ENCODE measurements at places on chromosomes 1 and 21.

DNA sequence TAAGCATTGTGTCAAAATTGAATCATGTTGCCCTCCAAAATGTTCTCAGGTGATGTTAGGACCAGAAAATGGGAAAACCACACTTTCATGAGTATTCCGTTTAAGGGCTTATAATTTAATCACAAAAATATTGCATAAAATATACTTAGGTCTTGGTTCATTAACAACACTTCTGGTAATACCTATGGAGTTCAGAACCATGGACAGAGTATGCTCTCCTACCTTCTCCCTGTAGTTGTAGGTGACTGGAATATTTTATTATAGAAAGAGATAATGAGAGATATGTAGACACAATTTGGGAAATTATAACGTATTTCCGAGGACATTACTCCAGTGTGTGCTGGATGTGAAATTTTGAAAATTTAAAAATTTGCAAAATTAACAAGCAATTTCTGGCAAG is 232.5 kb downstream of the NCAM2 start:
- no peak for DNase-seq

- DNase-seq = no peak
Observed at GRCh38 chr1:184214128-184214527, 162.6 kb downstream of the TSEN15 start.

- no peak for DNase-seq
Observed at GRCh38 chr1:34278211-34278610, 101.5 kb downstream of the C1orf94 start.

GRCh38 chr1:165933446-165934170 is 106.2 kb downstream of the UCK2 start:
- DNase-seq = no peak

- peak; percentile 15 for DNase-seq
Observed at GRCh38 chr1:54884135-54884586, 2.8 kb downstream of the DHCR24 start.

DNA sequence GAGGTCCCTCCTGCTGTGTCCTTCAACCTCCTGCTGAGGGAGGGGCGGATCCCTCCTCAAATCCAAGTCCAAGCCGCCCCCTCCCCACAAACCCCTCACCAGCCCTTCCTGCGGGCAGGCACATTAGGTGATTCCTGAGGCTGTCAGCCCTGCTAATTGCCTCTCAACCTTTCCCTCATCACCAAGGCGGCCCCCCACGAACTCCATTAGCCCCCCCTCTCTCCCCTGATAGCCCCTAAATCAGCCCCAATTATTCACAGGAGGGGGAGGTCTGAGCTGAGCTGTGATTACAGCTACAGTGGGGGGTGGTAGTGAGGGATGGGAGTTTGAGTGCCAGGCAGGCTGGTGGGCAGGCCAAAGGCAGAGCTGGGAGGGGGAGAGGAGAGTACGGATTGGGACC is 5.8 kb upstream of the PEAR1 start:
- DNase-seq = no peak

DNA sequence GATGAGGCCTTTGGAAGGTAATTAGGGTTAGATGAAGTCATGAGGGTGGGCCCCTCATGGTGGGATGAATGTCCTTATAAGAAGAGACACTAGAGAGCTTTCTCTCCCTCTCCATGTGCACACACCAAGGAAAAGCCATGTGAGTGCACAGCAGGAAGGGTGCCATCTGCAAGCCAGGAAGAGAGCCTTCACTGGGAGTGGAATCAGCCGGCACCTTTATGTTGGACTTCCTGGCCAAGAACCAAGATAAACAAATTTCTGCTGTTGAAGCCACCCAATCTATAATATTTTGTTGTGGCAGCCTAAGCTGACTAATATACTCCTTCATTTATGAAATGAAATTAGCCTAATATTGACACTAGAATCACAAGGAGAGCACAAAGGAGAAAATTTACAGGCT is 38.2 kb upstream of the PKP1 start:
- no peak for DNase-seq

GRCh38 chr1:58307431-58307830 is 239.1 kb downstream of the OMA1 start:
- no peak for DNase-seq

- DNase-seq = peak; percentile 76
Observed at GRCh38 chr1:59672851-59673572, 141.7 kb upstream of the HOOK1 start.

- no peak for DNase-seq
Observed at GRCh38 chr1:53463961-53464899, 5.0 kb downstream of the DMRTB1 start.

DNA sequence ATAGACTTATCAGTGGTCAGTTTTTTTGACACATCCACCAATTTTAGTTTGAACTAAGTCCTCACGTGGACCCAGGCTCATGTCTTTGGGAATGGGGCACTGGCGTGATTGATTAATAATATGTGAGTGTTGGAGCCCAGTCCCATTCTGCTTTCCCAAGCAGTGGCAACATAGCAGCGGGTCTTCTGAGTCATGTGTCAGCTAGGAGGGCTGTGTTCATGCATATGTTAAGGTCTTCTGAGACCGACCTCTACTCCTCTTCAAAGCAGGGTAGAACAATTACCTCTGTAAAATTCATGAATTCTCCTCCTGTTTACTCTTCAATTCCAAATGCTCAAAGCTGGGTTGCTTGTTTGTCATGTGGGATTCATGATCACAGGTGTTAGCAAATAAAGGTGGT is 291.3 kb downstream of the CAMTA1 start:
- no peak for DNase-seq

GRCh38 chr1:240342251-240342625 is 250.6 kb downstream of the FMN2 start:
- DNase-seq = no peak

- DNase-seq = no peak
Observed at GRCh38 chr1:115924770-115925169, 51.5 kb upstream of the SLC22A15 start.

DNA sequence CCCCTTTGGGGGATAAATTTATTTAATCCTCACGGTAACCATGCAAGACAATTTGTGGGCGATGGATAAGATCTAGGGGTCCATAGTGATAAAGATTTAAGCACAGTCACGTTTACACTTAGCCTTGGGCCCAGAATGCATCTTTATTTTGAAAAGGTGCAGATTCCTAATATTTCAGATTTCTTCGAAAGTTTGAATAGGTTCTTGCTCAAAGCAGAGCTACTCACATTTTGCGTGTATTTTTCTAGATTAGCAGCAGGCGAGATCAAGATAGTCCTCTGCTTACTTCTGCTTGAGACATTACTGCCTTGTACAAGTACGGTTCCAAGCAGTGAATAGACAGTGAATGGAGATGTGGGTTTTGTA is 647 bp downstream of the TSEN15 start:
- no peak for DNase-seq

DNA sequence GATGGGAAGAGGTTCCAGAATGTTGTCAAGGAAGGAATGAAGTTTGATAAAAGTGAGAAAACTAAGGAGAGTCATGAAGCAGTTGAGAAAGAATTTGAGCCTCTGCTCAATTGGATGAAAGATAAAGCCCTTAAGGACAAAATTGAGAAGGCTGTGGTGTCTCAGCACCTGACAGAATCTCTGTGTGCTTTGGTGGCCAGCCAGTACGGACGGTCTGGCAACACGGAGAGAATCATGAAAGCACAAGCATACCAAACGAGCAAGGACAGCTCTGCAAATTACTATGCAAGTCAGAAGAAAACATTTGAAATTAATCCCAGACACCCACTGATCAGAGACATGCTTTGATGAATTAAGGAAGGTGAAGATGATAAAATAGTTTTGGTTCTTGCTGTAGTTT is 142.8 kb downstream of the CDC7 start:
- DNase-seq = no peak

DNA sequence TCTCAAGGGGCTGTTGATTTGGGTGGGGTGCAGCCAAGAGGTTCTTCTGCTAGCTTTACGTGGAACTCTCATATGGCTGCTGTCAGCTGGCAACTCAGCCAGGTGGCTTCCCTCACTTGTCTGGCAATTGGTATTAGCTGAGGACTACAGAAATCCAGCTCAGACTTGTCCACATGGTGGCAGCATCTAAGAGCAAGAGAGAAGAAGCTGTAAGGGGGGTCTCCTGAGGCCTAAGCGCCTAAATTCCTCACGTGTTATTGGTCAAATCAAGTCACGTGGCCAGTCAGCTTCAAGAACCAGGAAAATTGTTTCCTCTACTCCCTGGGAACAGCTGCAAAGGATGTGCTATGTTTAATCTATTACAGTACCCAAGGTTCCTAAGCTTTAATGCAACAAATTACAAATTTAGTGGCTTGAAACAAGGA is 4.2 kb upstream of the DYRK3 start:
- peak; percentile 58 for DNase-seq

DNA sequence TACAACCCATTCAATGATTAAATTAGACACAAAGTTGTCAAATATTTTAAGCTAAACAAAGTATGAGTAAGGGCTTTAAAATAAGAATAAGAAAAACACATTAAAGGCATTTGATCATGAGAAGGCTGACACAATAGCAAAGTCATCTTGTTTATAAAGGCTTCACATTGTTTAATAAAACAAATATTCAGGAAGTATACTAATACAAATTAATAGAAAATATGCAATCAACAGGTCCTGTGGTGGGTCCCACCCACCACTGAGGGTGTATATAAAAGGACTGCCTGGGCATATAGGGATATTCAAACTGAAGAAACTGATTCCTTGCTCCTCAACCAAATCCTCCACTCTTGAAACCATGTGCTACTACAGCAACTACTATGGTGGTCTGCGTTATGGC is at the start of gene KRTAP20-2:
Gene KRTAP20-2, plus strand, starts transcription at position 301 of the 400 bp plus-strand sequence. Its CDS starts 58 bp downstream, at position 359.
- no peak for DNase-seq

DNA sequence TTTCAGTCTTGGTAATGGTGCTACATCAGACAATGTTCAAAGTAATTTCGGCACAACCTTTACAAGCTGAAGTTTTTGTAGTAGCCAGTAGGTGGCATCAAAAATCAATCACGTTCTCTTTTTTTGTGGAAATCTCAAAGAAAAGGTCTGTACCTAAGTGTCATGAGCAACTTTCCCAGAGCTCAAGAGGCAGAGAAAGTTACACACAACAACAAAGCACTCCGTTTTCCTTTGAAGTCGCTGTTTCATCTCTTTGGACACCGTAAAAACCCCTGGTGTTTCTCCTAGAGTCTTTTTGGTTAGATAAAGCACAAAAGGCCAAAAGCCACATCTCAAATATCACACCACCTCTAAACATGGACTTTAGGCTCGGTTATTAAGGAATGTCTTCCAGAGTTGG is 131.6 kb downstream of the LHX8 start:
- DNase-seq = peak; percentile 32

- no peak for DNase-seq
Observed at GRCh38 chr1:248013229-248013710, at the start of gene OR2L5. Gene OR2L5, plus strand, starts transcription at chr1:248013660. Its CDS starts 8,288 bp downstream, at chr1:248021948.

DNA sequence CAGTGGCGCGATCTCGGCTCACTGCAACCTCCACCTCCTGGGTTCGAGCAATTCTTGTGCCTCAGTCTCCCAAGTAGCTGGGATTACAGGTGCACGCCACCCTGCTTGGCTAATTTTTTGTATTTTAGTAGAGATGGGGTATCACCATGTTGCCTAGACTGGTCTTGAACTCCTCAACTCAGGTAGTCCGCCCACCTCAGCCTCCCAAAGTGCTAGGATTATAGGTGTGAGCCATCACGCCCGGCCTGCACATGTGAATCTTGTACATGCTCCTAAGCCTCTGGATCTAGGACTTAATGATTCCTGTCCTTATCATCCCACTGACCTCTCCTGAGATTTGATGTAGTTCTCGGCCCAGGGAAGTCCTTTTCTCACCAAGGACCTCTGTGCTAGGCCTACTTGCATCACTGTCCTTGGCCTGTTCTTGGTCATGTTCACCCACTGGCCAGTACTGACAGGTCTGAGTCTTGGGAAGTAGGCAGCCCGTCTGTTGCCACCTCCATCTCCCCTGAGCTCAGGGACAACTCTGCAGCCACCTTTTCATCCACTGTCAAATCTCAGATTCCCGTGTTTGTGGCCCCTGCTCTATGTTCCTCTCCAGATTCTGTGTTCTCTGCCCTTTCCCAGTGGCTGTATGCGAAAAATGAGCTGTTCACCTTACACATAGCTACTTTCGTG is 9.4 kb downstream of the HYI start:
- DNase-seq = no peak

DNA sequence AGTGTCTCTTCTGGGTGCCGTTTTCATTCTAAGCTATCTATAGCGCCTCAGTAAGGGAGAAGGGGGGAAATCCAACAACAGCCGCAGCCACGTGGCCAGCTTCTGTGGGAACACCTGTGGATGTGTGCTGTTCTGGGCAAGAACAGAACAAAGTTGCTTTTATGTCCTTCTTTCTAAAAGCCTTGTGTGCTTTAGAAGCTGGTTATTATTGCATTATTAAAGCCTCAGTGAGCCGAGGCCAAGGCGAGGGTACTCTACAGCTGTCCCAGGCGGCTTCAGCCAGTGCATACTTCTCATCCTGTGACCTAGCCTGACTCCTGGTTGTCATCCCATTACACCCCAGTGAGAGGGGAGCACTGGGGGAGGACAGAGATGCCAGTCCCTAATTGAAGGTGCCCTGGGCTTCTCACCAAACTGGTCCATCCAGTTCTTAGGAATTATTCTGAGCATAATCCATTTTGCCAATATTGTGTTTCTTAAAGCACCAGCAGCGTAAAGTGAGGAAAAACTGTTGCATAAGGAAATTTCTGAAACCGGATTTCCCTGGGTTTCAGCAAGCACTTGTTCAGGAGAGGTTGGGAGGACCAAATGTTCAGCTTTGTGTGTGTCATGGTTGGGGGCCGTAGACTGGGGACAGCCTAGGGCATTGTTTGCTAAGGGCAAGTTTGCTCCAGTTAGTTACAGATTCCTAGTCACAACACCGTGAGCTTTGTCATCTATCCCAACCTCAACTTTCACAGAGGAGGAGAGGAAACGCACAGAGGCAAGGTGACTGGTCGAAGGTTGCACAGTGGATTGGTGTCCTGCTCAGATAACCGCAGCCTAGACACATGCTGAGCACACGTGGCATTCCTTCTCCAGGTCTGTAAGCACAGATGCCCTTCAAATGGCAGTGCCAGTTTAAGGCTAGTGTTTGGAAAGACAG is 61.0 kb upstream of the ATP1A1 start:
- DNase-seq = no peak

- DNase-seq = peak; percentile 58
Observed at GRCh38 chr1:16971341-16972188, 8.9 kb downstream of the MFAP2 start.

DNA sequence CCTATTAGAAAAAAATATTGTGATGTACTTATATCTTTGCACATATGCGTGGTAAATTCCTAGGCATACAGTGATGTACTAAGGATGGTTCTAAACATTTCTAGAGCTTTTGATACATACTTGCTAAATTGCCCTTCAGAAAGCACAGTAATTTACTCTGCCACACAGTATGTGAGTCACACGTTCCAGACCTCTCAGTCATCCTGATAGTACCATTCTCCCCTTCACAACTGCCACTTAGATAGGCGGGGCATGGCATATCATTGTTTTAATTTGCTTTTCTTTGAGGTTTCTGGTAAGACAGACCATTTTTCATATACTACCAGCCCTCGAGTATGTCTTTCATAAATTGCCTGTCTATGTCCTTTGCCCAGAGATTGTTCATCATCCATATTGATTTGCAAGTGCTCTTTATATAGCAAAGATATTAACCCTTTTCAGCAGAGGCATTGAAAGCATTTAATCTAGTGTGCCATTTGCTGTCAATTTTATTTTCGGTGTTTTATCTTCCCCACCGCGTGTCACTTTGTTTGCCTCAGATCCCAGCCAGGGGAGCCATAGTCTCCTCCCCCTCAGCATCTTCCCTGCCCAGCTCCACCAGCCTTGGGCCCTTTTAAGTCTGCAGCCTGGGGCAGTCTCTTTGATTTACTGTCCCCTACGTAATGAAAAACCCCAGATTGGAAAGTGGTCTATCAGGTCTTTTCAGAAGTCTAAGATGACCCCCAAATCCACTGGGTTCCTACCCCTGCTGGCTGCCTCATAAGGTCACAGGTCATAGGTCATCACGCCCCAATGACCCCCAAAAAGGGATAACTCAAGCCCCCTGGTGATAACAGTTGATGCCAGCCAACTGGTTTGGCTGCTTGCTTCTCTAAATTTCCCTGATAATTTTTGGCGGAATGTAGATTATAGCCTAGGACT is 11.8 kb upstream of the PAX7 start:
- DNase-seq = peak; percentile 13
